Memory B cell (primary cell): ENCODE measurements at places on chromosomes 2 and 18.

DNA sequence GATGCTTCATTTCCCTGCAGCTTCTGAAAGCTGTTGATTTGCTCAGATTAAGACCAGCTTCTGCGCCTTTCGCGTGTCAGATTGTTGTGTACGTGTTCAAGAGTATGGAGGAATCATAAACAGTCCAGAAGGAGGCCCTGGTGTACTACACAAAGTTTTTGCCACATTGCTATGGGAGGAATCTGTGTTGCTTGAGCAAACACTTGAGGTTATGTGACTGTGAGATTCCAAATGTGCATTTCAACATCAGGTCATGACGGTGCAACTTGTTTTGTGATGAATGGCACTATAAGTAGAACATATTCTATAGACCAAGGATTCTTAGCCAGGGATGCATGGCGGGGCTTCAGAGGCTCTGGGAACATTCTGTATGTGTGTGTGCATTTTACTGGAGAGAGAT, 35.0 kb downstream of the SRSF7 start:
- no peak overlapping the region for H3K27ac ChIP-seq
- DNase-seq, result no peak
- no peak overlapping the region for H3K4me3 ChIP-seq
- H3K36me3 ChIP-seq, result peaks cover 19% of the 10 kb centered on the region

DNA sequence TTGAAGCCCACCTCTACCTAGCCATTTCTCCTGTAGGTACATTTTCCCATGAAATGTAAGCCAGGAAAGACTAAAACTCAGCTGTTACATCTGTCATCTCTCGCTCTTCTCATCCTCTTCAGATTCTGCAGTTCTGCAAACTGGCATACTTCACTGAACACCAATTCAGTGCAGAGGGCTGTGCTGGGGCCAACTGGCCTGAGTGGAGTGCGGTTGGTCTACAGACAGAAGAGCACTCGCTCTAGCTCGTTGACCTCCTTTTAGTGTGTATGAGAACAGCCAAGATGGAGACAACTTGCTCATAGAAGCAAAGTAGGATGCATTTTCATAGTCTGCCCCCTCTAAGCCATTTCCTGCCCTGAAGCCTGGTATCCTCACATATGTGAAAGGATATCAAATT, 862.6 kb downstream of the BCL11A start:
- DNase-seq, result no peak
- no peaks in the 10 kb centered on the region for H3K27me3 ChIP-seq
- H3K4me1 ChIP-seq, result peaks cover 2% of the 10 kb centered on the region
- no peak overlapping the region for H3K27ac ChIP-seq
- no peak overlapping the region for H3K4me3 ChIP-seq

DNA sequence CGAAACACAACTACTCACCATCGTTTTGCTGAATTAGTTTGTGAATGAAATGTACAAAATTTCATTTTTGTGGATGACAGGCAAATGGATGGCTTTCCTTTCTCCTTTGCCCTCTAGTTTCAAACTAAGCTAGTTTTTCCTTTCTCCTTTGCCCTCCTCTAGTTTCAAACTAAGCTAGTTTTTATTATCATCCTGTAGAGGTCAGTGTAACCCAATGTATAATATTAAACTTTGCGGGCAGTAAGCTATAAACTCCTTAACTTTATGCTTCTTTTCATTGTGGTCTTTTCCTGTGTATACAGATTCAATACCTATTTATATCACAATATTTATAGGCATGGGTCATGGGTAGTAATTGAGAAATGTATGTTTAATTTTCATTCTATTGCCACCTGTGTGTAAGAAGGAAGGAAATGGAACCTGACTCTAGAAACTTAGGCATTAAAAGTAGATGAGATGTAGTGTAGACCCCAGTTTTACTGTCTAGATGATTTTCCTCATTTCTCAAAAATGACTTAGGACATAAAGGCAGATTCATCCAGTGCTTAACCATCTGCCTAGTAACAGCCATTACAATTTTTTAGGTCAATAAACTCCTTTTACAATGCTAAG, 58.1 kb downstream of the MAP3K19 start:
- no peaks in the 10 kb centered on the region for H3K36me3 ChIP-seq
- H3K4me1 ChIP-seq, result no peaks in the 10 kb centered on the region
- no peak overlapping the region for H3K4me3 ChIP-seq
- peaks cover 18% of the 10 kb centered on the region for H3K27me3 ChIP-seq
- DNase-seq, result no peak

DNA sequence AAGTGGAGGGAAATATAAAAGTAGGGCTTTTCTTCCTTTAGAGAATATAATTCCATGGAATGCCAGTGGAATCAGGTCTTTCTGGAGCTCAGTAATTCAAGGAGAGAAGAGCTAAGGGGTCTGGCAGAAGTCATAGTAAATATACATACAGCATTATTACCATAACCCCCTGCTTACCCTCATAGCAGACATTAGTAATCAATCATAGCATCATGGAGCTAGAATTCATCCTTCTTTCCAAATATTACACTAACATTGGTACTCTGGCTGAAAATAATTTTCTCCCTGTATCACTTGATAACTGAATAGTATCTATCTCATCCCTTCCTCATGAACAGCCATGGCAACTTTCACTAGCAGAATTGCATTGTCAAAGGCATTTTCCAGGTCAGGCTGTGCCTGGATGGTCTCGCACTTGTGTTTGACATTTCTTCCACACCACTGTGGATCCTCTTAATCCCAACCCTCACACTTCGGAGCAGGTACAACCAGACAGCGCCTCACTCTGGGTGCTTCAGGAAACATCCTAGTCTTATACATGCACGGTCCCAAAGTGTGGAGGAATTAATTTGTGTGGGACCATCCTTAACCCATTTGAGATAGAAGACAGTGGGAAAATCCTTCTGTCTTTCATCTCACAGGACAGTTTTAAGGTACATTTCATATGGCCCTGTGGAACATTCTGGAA, 84.2 kb upstream of the SEC11C start:
- H3K4me1 ChIP-seq, result peaks cover 13% of the 10 kb centered on the region
- no peaks in the 10 kb centered on the region for H3K36me3 ChIP-seq
- DNase-seq, result no peak
- no peaks in the 10 kb centered on the region for H3K27me3 ChIP-seq
- no peak overlapping the region for H3K27ac ChIP-seq

DNA sequence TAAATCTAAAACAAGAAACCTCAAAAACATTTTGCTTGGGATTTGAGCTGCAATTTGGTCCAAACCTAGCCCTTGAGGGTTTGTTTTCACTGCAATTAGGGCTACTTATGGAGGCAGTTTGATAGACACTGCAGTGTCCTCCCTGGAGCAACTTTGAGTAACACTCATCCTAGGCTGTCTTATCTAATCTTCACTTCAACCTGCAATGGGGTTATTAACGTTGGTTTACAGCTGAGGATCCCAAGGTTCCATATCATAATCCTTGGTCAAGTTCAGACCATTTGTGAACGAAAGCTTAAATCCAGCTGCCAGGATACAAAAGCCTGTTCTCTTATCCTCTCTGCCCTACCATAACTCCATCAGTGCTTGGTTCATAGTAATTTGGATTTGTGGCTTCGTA, 2.5 kb downstream of the ANXA4 start:
- H3K4me3 ChIP-seq, result no peak overlapping the region
- H3K4me1 ChIP-seq, result peaks cover 34% of the 10 kb centered on the region
- DNase-seq, result no peak
- H3K36me3 ChIP-seq, result peaks cover 6% of the 10 kb centered on the region

DNA sequence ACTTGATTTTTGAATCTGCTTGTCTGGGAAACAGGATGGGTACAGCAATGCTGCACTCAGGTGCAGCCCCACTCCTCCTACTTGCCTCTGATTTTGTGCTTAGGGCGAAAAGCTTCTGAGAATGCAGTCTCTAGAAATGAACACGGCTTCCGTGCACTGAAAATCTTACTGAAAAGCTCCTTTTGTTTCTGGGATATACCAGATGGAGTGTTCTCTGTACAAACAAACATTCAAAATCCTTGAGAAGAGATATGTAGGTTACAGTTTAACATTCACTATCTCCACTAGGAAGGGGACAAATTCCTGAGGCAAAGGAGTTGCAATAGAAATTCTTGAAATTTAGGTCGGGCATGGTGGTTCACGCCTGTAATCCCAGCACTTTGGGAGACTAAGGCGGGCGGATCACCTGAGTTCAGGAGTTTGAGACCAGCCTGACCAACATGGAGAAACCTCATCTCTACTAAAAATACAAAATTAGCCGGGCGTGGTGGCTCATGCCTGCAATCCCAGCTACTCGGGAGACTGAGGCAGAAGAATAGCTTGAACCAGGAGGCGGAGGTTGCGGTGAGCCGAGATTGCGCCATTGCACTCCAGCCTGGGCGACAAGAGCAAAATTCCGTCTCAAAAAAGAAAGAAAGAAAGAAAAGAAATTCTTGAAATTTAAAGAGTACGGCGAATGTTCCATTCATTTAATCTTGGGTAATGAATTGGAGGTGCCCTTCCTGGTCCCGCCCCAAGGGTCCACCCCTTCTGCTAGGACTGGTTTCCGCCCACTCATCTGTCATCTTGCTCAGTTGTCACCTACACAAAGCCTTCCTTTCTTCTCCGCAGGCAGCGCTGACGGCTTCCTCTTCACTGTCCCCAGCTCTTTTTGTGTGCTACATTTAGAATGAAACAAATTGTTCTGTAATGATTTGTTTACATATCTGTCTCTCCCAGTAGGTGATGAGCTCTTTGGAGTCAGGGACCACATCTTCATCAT, 92.4 kb downstream of the SOCS6 start:
- H3K4me1 ChIP-seq, result no peaks in the 10 kb centered on the region
- H3K36me3 ChIP-seq, result no peaks in the 10 kb centered on the region
- no peak overlapping the region for H3K27ac ChIP-seq

- no peak overlapping the region for H3K27ac ChIP-seq
- H3K36me3 ChIP-seq, result no peaks in the 10 kb centered on the region
- peaks cover 7% of the 10 kb centered on the region for H3K4me1 ChIP-seq
- H3K4me3 ChIP-seq, result peak overlapping the region; percentile 9
- DNase-seq, result no peak
- H3K27me3 ChIP-seq, result no peaks in the 10 kb centered on the region
These were observed 117.2 kb upstream of the KLF7 start for GRCh38 chr2:207282916-207283315.

GRCh38 chr18:1652018-1652417, 747.3 kb downstream of the ADCYAP1 start:
- H3K27ac ChIP-seq, result no peak overlapping the region
- H3K4me1 ChIP-seq, result no peaks in the 10 kb centered on the region
- peaks cover 1% of the 10 kb centered on the region for H3K27me3 ChIP-seq
- H3K4me3 ChIP-seq, result no peak overlapping the region
- no peaks in the 10 kb centered on the region for H3K36me3 ChIP-seq
- no peak for DNase-seq

DNA sequence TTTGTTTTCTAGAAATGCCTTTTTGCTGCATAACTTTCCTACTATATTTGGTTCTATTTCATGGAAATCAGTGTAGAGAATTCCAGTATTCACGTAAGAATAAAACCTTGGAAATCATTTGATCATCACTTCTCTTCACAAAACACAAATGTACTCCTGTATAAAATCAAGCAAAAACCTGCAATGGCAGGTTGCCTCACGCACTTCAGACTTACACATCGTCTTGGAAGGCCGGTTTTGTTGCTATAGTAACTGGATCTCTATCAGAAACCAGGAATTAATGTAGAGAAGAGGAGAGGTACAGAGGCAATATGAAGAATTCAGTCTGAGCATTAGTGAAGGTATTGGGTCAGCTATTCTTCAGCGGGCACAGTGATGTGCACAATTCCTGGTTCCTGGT, 370.7 kb upstream of the CYRIA start:
- DNase-seq, result no peak
- H3K27me3 ChIP-seq, result peaks cover 6% of the 10 kb centered on the region
- H3K4me3 ChIP-seq, result no peak overlapping the region
- no peak overlapping the region for H3K27ac ChIP-seq
- peaks cover 5% of the 10 kb centered on the region for H3K36me3 ChIP-seq

GRCh38 chr18:38454764-38455469, 889.3 kb upstream of the CELF4 start:
- H3K27ac ChIP-seq, result no peak overlapping the region
- no peak overlapping the region for H3K4me3 ChIP-seq
- no peaks in the 10 kb centered on the region for H3K4me1 ChIP-seq
- H3K27me3 ChIP-seq, result no peaks in the 10 kb centered on the region
- no peaks in the 10 kb centered on the region for H3K36me3 ChIP-seq
- DNase-seq, result no peak

DNA sequence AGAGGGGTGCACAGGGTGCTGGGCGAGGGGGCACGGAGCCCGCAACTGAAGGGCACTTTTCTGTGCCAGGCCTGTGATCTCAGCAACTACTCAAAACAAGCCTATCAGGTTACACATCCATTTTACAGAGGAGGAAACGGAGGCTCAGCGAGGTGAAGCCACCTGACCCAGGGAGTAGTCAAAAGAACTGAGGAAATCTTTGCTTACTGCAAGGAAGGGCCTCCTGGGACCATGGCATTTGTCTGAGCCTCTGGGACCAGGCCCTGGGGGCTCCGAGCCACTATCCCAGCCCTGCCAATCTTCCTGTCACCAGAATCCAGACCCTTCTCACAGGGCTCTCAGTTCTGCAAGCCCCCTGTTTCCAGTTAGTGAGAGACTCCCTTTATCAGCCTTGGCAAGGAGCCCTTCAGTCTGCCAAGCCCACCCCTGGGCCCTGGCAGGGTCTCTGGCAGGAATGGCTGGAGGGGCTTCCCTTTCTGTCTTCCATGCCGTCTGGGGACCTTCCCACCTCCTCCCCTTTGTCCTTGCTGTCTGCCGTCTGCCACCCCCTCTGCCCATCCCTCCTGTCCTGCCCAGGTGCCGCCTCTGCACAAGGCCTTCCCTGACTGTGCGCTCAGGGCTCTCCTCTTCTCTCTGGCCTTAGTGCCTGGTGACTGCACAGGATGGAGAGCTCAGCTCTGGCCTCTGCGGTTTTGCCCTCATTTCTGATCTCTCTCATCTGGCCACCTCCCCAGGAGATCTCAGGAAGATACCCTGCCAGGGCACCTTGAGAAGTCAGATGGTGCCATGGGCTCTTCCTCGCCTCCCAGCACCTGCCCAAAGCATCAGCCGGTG, 194.7 kb upstream of the GLI2 start:
- H3K36me3 ChIP-seq, result no peaks in the 10 kb centered on the region
- no peak overlapping the region for H3K27ac ChIP-seq
- H3K27me3 ChIP-seq, result peaks cover 9% of the 10 kb centered on the region
- H3K4me3 ChIP-seq, result no peak overlapping the region
- no peak for DNase-seq
- H3K4me1 ChIP-seq, result no peaks in the 10 kb centered on the region

- H3K4me1 ChIP-seq, result no peaks in the 10 kb centered on the region
- no peaks in the 10 kb centered on the region for H3K36me3 ChIP-seq
- H3K27ac ChIP-seq, result no peak overlapping the region
- H3K27me3 ChIP-seq, result peaks cover 8% of the 10 kb centered on the region
These were observed 268.7 kb downstream of the MTX2 start for GRCh38 chr2:176537932-176538331.

- DNase-seq, result no peak
- no peaks in the 10 kb centered on the region for H3K36me3 ChIP-seq
- H3K4me1 ChIP-seq, result no peaks in the 10 kb centered on the region
- H3K27ac ChIP-seq, result no peak overlapping the region
- H3K27me3 ChIP-seq, result peaks cover 7% of the 10 kb centered on the region
- no peak overlapping the region for H3K4me3 ChIP-seq
These were observed 19.7 kb upstream of the SCG2 start for GRCh38 chr2:223621901-223622300.
